Coronary artery (tissue), 2 donors: ENCODE measurements at places on chromosomes 12 and 14.

GRCh38 chr12:51442324-51442723 lies 17.7 kb downstream of the SLC4A8 start:
- DNase-seq: no peak

DNA sequence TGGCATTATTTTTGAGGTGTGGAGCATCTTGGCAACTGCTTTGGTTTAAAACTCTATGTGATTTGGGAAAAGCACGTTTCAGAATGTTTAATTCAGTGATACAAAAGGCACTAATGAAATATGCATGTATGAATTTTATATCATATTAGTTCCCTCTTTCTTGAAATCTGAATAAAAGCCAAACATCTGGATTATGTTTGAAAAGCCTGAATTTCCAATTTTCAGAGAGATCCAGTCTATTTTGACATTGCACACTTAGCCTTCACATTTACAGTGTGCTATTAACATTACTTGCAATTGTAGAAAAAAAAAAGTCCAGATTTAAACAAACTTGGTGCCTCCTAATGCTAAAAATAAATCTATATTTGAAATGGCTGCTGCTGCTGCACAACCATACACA lies 219.1 kb upstream of the NPAS3 start:
- no peak for DNase-seq

DNA sequence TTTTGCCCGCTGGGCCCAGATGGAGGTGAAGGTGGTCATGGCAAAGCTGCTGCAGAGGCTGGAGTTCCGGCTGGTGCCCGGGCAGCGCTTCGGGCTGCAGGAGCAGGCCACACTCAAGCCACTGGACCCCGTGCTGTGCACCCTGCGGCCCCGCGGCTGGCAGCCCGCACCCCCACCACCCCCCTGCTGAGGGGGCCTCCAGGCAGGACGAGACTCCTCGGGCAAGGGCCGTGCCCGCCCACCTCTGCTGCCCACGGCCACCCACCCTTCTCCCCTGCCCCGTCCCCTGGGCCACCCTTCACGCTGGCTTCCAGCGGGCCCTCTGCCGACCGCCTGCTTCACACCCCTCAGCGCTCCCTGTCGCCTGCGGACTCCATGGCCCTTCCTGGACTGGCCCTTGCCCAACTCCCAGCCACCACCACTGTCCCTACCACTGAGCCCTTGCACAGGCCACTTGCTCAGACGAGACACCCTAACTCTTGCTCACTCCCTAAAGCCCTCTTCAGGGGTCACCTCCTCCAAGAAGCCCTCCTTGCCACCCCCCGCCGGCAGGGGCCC lies 42.5 kb downstream of the CYP46A1 start:
- DNase-seq: peak; percentile 58

DNA sequence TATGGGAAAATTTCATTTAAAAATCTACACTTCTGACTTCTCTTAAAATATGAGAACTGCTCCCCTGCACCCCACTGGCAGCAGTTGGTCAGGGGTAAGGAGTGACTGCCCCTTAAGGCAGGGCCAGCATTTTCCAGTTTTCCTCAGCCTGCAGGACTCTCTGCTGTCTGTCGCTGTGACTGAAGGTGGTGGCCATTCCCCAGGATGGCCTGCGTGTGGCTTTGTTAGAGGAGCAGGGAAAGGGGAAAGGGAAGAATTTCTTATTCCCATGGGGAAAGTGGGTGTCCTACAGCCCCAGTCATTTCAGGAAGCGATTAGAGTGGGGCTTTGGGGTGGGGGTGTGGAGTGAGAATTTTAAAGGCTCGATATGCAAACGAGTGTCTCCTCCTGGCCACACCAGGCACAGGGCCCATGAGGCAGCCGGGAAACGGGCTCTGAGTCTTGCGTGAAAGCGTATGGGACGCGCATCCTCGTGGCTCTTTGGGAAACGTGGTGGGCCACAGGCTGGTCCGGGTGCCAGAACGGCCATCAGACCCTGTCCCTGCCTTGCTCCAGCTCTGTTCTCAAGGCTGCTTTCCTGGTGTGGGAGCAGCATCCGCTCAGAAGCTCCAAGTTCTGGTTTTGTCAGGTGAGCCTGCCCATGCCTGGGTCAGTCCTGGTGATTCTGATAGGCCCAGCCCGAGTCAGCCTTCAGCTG lies 23.5 kb downstream of the ADGRD1 start:
- peak; percentile 69 for DNase-seq

- DNase-seq: no peak
Measured at GRCh38 chr14:51457843-51458562, 193.7 kb upstream of the FRMD6 start.

DNA sequence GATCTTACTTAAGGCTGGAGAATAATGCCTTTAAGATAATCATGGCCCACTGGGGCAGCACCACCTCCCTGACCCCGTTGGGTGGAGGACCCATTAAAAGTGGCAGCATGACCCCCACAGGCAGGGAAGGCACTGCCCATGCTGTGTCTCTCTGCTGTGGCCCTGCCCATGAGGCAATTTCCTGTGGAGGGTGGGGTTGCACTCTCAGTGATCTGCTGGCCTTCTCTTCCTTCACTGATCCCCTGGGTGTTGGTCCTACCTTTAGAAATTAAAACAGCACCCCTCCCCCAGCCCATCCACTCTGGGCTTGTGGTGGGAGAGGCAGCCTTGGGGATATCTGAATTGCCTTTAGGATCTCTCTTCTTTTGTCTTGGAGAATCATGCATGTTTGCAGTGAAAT lies 17.3 kb downstream of the KLRK1 start:
- no peak for DNase-seq

GRCh38 chr14:36510078-36510799 lies 9.8 kb downstream of the NKX2-1 start:
- no peak for DNase-seq
